ENCODE measurements at places on chromosomes 16 and 17.

DNA sequence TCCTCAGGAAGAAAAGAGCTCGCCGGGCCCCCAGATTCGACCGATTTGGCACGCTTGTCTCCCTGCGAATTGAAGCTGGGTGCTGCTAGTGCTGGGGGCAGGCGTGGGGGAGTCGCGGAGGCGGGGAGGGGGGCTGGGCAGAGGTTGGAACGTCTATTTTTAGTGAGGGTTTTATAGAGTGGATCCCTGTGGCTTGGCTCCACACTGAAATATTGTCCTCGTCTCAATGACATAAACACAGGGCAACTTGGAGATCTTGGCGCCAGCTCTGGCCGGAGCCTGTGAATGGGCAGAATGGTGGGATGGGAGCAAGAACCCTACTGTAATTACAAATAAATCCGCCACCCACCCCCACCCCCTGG lies 15.7 kb upstream of the NOG start:
- no peak for DNase-seq

- DNase-seq: no peak
Measured at GRCh38 chr17:55246583-55246982, 18.2 kb upstream of the HLF start.

DNA sequence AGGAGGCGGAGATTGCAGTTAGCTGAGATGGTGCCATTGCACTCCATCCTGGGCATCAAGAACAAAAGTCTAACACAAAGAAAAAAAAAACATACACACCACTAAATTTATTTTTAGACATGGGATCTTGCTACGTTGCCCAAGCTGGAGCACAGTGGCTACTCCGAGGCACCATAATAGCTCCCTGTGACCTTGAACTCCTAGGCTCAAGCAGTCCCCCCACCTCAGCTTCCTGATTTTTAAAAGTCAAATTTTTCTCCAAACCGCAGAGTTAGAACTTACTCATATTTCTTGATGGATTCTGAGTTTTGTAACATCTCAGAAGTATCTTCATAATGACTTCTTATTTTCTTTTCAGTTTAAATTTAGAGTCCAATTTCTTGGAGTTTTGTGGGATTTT lies 3.4 kb downstream of the CMTM4 start:
- no peak for DNase-seq

DNA sequence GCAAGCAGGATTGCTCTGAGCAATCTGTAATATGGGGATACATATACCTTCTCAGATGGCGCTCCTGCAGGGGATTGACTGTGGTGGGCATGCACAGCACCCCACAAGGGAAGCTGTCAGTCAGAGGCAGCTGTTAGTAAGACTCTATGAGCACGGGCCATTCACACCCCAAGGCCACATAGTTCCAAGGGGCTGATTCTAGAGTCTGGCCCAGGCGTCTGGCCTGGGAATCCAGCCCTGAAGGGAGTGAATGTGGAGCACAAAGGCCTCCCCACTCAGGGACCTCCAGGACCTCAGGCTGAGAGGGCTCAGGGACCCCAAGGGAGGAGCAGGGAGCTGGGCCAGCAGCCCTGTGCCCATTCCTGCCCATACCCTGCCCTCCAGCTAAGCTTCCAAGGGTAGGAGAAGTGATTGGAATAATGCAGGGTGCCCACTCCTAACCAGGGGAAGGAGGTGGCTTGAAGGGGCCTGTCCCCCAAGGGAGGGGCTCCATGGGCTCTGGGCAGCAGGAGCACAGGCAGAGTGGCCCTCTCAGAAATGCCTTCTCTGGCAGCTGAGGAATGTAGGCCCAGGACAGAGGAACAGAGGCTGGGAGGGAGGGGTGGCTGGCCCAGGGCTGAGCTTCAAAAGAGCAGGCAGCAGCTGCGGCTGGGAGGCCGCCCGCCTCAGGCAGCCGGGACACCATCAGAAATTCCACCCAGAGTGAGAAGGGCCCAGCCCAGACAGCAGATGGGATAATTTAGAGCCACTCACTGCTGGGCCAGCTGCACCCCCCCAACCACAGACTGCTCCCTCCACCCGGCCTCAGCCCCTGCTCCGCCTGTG lies 48.9 kb upstream of the MRPS23 start:
- DNase-seq: no peak

DNA sequence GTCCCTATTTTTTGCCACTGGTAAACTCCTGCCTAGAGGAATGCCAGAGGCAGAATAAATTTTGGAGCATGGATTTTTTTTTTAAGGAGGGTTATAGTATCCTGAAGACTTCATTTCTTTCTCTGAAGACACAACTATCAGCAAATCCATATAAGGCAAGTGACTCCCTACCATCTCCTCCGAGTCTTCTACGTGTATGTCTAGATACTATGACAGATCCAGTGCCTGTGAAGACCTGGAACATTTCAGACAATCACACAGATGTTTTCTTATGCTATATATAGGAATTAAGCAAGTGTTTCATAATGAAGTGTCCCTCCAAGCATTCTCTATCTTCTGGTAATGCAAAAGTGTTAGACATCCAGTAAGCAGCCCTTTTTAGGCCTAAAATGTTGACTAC lies 255.5 kb upstream of the TBX2 start:
- DNase-seq: no peak

DNA sequence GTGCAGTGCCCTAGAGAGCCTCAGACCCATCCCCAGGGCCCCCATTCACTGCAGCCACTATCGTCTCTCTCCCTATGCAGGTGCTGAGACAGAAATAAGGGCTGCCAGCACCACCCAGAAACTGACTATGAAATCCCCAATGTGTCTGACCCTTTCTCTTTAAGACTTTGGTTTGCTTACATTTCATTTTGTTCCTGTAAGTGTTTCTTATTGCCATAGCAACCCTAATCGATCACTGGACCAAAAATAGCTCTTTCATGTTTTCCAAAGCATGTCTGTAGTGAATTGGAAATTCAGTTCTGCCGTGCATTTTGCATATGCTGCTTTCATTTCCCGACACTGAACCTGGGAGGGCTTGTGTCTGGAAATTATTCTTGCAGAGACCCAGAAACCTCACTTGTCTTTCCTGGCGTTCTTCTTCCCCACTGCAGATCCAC lies 148.7 kb upstream of the NOL11 start:
- no peak for DNase-seq

GRCh38 chr17:42835732-42836131 lies 2.5 kb downstream of the PSME3 start:
- DNase-seq: no peak

DNA sequence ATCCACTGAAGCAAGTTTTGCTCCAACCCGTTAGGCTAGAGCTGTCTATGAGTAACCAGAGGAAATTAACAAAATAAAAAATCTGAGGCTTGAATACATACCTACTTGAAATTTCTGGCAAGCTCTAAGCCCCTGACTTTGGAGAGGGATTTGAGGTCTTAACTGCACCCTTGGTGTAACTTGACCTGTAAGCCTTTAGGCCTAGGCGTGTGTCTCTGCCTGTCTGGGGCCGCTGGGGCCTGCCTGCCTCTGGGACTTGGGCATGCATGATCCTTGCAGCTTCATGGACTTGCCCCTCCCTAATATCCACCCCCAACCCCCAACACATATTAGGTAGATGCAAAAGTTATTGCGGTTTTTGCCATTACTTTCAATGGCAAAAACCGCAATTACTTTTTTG lies 3.7 kb upstream of the CDC42EP4 start:
- no peak for DNase-seq

GRCh38 chr16:12293017-12293618 lies 316.6 kb downstream of the SNX29 start:
- DNase-seq: no peak

All from glomerular endothelial cell (primary cell).